ENCODE measurements at places on chromosomes 16 and 17. TPM values are rescaled to one million over a fixed set of nuclear protein-coding genes. Genes with fewer than 3 reads are reported as not detected.

The NPIPB6 gene
- total RNA-seq, result 4.1 TPM

The OR1F1 gene
- total RNA-seq, result not detected

The GPS1 gene
- total RNA-seq, result 85.3 TPM

The ERN2 gene
- not detected for total RNA-seq

The PRKCB gene
- total RNA-seq, result 183 TPM

DNA sequence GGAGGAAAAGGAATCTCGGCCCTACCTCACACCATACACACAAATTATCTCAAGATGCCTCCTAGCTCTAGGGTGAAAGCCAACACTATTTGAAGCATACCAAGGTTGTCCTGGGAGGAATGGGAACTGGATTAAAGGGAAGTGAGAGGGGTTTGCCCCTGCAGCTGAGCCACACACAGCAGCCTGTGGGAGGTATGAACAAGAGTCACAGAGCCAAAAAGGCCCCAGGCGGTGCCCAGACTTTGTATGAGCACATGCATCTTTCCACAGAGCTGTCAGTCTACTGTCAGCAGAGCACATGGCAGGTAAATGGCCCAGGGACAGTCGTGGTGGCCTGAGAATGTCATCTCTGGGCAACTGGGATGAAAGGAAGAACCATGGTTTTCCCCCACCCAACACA, 31.0 kb upstream of the RCVRN start:
- H3K27me3 ChIP-seq, result no peaks in the 10 kb centered on the region
- no peaks in the 10 kb centered on the region for H3K4me1 ChIP-seq
- no peak overlapping the region for H3K27ac ChIP-seq
- no peak overlapping the region for H3K4me3 ChIP-seq

DNA sequence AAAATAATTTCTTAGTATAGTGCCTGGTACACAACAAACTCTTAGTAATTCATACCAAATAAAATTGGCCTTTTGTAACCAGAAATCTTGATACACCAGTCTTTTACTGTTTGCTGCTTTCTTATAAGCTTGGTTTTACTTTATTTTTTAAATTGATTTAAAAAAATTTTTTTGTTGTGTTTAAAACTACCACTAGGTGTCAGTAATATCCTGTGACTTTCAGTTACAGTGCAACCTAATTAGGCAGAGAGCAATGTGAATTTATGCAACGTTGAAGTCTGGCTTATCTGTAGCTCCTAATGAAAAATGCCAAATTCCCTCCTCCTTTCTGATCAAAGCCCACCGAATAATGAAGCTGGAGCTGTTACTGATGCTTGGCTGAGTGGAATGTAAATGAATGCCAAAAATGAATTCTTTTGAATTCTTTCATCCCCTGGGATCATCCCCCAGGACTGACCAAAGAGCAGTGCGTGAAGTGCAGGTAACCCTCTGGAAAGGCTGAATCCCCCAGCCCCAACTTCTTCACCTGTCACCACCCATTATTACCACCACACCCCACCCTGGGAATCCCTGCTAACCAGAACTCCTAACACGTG, 3.8 kb downstream of the ERCC4 start:
- no peak for DNase-seq
- no peak overlapping the region for H3K27ac ChIP-seq
- peaks cover 15% of the 10 kb centered on the region for H3K4me1 ChIP-seq

- no peak overlapping the region for H3K4me3 ChIP-seq
- peaks cover 15% of the 10 kb centered on the region for H3K36me3 ChIP-seq
- H3K27ac ChIP-seq, result no peak overlapping the region
- H3K27me3 ChIP-seq, result no peaks in the 10 kb centered on the region
These were observed 9.6 kb downstream of the SLX4 start for GRCh38 chr16:3601614-3602319.

- H3K36me3 ChIP-seq, result no peaks in the 10 kb centered on the region
- H3K4me1 ChIP-seq, result no peaks in the 10 kb centered on the region
- no peak overlapping the region for H3K27ac ChIP-seq
- H3K4me3 ChIP-seq, result no peak overlapping the region
- H3K27me3 ChIP-seq, result no peaks in the 10 kb centered on the region
These were observed 6.2 kb upstream of the CD300LG start for GRCh38 chr17:43840814-43841213.

- no peaks in the 10 kb centered on the region for H3K27me3 ChIP-seq
- H3K4me1 ChIP-seq, result no peaks in the 10 kb centered on the region
- H3K36me3 ChIP-seq, result no peaks in the 10 kb centered on the region
- H3K4me3 ChIP-seq, result no peak overlapping the region
These were observed 232.4 kb upstream of the PSMD7 start for GRCh38 chr16:74064120-74064735.

- no peak overlapping the region for H3K4me3 ChIP-seq
- DNase-seq, result no peak
- no peaks in the 10 kb centered on the region for H3K4me1 ChIP-seq
- no peaks in the 10 kb centered on the region for H3K36me3 ChIP-seq
- no peak overlapping the region for H3K27ac ChIP-seq
- no peaks in the 10 kb centered on the region for H3K27me3 ChIP-seq
These were observed 22.0 kb downstream of the WNT3 start for GRCh38 chr17:46796524-46796923.

All from natural killer cell (primary cell).